ENCODE measurements at places on chromosomes 12 and 14.

- DNase-seq = no peak
Observed at GRCh38 chr12:114003286-114003685, 37.2 kb upstream of the RBM19 start.

DNA sequence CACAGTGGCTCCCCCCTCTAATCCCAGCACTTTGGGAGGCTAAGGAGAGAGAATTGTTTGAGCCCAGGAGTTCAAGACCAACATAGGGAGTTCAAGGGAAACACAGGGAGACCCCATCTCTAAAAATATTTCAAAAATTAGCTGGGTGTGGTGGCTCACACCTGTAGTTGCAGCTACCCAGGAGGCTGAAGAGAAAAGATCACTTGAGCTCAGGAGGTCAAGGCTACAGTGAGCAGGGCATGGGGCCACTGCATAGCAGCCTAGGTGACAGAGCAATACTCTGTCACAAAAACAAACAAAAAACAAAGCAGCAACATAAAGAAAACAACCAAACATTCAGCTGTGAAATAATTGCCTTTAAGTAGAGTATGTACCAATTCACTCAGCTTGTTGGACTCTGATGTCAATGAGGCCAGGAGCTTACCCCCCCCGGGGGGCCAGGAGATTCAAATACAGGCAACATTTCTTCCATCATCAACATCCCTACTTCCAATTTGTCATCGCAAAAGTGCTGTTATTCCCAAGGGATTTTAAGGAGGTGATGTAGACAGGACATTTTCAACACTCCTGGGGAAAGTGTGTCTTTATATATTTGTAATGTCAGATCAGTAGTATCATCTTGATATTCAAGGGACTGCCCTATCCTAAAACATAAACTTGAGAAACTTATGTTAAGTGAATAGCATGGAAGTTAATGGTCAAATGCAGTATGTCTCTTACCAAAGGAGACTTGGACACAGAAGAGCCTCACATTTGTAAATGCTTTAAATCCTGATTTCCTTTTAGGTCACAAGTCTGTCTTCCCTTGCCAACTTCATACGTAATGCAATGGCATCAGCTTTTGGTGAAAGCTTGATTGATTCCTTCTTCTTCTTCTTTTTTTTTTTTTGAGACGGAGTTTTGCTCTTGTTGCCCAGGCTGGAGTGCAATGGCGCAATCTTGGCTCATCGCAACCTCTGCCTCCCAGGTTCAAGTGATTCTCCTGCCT is 40.6 kb upstream of the AEBP2 start:
- DNase-seq = no peak

DNA sequence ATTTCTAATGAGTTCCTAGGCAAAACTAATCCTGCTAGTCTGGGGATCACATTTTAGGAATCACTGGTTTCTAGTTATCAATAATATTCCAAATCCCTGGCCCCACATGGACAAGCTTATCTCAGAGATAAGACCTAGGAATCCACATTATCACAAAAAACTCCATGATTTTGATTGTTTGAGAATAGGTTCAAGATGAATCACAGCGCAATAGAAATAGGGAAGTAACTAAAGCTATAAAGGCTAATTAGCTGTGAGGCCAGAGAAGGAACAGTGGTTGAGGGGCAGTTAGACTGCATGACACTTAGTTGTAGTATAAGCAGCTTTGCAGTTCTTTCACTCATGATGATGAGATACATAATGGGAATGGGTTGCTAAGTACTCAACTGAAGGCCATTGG is 13.1 kb upstream of the ATP5F1B start:
- no peak for DNase-seq

DNA sequence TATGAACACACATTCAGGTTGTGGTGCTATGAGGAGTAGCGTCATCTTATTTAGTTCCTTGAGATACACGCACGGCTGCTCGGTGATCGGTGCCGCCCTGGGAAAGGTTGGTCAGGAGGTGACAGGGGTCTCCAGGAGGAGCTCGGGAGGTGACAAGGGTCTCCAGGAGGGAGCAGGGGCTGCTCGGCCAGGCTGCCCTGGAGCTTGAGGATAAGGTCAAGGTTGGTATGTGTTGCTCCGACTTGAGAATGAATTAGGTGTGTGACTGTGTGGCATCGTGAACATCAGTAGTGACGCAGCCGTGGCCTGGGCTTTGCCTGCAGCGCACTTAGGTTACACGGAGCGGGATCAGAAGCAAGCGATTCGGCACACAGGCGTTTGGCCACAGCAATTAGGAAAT is 36.2 kb downstream of the CCDC92 start:
- no peak for DNase-seq

DNA sequence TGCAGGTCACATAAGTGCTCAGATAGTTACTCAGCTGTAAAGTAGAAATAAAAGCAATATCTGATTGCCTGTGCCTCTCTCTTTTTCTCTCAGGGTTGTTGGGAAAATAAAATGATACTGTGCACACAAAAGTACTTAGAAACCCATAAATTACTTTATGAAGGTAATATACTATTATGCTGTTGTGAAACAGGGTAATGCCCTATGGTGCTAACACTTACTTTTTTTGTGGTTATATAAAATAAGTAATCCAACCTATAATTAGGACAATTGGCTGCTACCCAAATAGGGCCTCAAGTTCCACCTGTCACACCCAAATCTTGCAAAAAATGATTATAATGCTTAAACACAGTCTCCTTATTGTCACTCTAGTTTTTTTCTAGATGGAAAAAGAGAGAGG is 50.6 kb downstream of the DAAM1 start:
- DNase-seq = no peak

GRCh38 chr14:105204206-105204930 is 23.3 kb upstream of the NUDT14 start:
- DNase-seq = no peak

- no peak for DNase-seq
Observed at GRCh38 chr12:63844391-63845341, at the start of gene SRGAP1. TSS of gene SRGAP1 (plus strand) at chr12:63844700. CDS start at chr12:63844817, 117 bp downstream.

- peak; percentile 35 for DNase-seq
Observed at GRCh38 chr12:7142056-7142644, 12.0 kb downstream of the CLSTN3 start.

- DNase-seq = no peak
Observed at GRCh38 chr12:26047401-26048226, 77.2 kb downstream of the BHLHE41 start.

DNA sequence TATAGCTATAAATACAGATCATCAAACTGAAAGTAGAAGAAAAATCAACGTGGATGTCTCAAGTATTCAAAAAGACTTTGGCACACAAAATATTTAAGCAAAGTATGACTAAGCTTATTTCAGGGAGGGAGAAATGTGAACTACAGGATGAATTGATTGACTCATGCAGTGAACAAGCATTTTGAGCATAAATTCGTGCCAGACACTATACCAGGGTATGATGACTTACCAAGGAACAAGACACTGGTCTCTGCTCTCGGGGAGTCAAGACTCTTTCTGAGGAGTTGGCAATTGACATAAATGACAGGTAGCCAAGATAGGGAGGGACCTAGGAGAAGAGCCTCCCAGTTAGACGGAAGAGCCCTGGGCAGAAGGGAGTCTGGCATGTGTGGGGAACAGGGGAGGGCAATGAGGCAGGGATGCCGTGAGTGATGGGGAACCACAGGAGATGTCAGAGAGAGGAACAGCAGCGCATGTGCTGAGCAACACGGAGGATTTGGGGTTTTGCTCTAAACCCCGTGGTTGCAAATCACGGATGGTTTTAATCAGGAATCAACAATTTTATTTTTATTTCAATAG is 115.2 kb downstream of the TMEM132D start:
- no peak for DNase-seq

GRCh38 chr12:45547132-45547531 is 182.4 kb upstream of the ARID2 start:
- DNase-seq = no peak

DNA sequence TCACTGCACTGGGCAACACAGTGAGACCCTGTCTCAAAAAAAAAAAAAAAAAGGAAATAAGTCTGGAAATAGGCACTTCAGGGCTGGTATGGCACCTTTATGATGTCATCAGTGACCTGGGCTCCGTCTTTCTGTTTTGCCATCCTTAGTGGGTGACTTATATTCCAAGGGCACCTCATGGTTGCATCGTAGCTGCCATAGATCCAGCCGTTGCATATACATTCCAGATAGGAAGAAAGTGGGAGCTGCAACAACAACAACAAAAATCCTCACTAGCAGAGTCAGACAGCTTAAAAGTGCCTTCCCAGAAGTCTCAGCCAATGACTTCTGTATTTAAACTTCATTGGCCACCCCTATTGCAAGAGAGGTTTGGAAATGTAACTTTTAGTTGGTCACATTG is 26.4 kb downstream of the MYL2 start:
- no peak for DNase-seq

- no peak for DNase-seq
Observed at GRCh38 chr14:77529213-77529612, 30.6 kb upstream of the ISM2 start.

GRCh38 chr14:60565211-60565610 is 56.3 kb downstream of the SIX6 start:
- no peak for DNase-seq

GRCh38 chr14:35252451-35252868 is 39.7 kb upstream of the PSMA6 start:
- no peak for DNase-seq

DNA sequence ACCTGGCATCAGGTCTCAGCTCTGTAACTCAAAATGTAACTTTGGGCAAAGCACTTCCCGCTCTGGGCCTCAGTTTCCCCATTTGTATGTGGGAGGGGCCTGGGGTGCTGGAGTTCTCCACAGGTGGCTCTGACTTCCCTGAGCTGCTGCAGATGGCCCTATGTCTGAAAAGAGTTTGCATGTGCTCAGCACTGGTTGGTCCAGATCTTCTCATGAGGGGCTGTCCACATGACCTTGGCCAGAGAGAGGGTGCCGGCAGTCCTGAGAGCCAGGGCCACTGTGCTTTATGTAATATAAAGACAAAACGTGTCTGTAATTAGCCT is 7.2 kb upstream of the CACNA2D4 start:
- no peak for DNase-seq

DNA sequence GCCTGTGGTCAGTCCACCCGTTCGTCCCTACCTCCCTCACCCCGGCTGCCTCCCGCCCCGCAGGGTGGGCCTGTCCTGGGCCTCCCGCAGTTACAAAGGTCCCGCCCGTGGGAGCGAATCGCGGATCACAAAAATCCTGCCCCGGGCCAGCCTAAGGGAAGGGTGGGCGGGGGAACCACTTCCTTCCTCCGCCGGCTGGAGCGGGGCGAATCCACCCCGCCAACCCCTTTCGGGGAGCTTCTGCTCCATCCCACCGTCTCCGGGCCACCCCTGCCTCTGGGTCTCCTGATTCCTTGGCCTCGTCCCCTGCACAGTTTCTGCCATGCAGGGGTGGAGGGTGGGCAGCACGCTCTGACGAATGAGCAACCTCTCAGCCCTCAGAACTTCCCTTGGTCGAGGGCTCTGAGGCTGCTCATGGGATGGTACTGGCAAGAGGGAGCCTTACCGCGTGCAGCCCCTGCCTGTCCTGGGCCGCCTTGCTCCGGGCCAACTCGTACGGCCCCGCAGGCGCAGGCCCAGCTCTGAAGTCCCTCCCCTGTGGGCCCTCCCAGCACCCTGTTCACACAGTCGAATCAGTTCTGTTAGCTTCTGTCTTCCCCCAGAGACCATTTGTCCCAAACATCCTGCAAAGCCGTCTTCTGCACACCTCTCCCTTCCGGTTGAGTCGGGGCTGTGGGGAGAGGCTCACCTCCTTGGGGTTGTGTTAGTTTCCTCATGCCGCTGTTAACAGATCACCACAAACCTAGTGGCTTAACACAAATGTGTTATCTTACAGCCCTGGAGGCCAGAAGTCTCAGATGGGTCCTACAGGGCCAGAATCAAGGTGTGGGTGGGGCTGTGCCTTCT is 589 bp upstream of the HVCN1 start:
- DNase-seq = peak; percentile 40

- DNase-seq = no peak
Observed at GRCh38 chr12:79086541-79087296, 222.1 kb downstream of the SYT1 start.

- DNase-seq = no peak
Observed at GRCh38 chr12:106118-106591, 39.6 kb downstream of the IQSEC3 start.

DNA sequence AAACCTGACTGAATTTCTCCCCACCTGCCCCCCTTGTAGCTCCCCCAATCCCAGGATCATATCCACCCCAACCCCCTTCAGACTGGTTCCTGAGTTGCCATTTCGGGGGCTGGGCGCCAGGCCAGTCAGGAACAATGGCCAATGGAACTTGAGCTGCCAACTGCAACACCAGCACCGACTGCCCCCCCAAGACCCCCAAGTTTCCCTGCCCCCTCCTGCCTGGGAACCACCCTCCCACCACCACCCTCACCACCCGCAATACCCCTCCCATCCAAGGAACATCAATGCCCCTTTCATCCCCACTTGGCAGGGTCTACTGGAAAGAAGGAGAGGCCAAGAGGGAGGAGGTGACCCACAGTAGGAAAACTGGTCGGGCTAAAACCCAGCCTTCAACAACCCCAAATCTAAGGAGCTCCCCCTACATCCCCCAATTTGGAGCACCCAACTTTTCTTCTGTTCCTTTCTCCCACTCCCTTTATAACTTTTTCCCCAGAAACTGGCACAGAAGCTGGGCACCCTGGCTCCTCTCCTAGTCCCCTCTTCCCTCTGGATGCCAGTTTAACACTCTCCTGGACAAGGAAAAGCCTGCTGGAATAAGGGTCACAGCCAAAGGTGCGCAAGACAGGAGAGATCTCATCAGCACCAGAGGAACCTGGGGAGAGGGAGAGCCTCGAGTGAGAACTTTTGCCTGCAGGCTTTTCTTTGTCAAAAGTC is 1.6 kb upstream of the NDRG2 start:
- no peak for DNase-seq

DNA sequence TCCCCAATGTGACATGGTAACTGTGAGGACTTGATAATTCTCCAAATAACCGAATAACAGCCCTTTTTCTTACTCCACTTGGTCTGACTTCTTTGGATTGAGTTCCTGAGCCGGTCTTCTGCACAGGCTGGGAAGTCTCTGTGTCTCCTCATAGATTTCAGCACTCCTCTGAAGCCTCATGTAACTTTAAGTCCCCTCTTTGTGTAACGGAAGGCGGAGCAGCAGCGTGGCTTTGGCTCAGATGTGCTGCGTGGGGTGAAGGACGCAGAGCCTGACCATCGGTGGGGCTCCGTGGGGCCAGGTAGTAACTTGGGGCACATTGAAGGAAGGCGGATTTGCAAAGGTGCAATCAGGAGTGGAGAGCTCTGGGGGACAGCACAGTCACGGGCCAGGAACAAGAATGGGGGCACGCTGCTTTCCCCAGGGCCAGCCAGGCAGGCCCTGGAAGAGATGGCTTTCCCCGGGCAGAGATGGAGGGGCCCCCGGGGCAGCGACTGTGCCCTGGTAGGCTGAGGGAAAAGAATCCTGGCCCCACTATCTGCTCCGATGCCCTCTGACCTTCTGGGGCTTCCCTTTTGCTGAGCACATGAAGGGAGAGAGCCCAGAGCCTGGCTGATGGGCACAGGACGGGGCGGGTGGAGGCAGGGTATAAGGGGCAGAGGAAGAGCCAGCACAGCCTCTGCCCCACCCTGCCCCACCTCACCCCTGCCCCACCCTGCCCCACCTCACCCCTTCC is 56.9 kb downstream of the ADGRD1 start:
- no peak for DNase-seq
